ENCODE measurements at places on chromosomes 13 and 19.
A peak's percentile ranks its signal among the peaks of the same experiment; 100 is the strongest.

DNA sequence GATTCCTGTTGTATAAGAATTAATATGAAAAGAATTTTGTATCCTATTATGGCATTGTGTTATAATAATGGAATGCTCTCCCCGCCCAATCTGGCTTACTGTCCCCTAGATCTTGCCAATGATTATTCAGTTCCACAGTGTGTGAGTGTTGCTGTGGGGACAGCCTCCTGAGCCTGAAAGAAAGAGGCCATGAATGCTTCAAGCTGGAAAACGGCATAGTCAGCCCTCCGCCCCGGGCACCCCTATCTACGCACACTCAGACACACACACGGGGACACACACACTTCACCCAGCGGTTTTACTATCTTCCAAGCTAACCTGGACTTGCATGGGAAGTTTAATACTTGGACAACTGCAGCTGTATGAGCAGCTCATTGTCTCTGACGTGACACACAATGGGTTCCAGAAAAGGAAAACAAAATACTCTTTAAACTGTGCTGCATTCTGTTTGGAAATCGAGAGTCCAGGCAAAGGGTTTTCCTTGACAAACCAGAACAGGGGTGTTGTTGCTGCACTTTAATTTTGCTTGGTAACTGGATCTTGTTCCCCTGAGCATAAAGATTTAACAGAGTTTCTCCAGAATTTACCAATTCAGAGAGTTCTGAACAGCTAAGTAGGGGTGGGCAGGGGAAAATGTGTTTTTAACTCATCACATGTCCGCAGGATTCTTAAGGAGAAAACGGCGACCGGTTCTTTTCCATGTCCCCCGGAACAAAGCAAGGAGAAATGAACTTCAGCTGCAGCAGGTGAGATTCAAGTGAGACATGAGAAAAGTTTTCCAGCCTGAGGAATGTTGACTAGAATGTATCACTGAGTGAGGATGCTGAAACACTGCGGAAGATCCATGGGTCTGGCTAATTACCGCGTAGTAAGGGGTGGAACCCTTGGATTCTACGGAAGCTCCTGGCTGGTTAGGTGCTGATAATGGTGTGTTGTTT is 472.9 kb downstream of the FOXO1 start:
- no peak for DNase-seq

- DNase-seq = peak; percentile 62
Measured at GRCh38 chr19:6476155-6476895, 5.3 kb downstream of the DENND1C start.

GRCh38 chr13:105982219-105982930 is 553.1 kb downstream of the EFNB2 start:
- no peak for DNase-seq

GRCh38 chr13:99832347-99832746 is 139.2 kb downstream of the ZIC5 start:
- no peak for DNase-seq

DNA sequence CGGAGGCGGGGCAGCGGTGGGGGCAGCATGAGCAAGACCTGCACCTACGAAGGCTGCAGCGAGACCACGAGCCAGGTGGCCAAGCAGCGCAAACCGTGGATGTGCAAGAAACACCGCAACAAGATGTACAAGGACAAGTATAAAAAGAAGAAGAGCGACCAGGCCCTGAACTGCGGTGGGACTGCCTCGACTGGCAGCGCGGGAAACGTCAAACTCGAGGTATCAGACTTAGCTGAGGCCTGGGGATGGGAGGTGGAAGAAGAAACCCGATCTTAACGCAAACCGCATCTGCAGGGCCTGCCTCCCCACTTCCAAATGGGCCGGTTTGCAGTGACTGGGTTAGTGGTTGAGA is 693 bp downstream of the RFXAP start:
- DNase-seq = peak; percentile 60

- no peak for DNase-seq
Measured at GRCh38 chr13:70128098-70128497, 19.8 kb upstream of the KLHL1 start.

- peak; percentile 91 for DNase-seq
Measured at GRCh38 chr13:50323440-50324065, 308.3 kb downstream of the KCNRG start.

DNA sequence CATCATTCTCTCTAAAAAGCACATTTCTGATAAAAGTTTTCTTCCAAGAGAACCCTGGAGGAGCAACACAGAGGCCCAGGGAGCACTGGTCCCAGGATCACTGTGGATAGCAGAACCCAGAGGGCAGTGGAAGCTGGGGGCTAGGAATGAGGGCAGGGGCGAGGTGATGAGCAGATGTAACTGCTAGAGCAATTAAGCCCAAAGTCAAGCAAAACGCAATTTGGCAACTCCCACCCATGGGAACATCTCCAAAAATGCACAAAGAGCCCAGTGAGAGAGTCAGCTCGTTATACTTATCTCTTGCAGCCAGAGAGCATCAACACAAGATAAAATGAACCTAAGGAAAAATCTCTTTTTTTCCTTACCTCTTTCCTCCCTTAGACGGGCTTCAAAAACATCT is 284.2 kb downstream of the TBC1D4 start:
- DNase-seq = no peak

- DNase-seq = no peak
Measured at GRCh38 chr19:1510807-1511206, 2.0 kb downstream of the ADAMTSL5 start.

GRCh38 chr13:83057119-83057518 is 825.2 kb downstream of the SLITRK1 start:
- peak; percentile 39 for DNase-seq

DNA sequence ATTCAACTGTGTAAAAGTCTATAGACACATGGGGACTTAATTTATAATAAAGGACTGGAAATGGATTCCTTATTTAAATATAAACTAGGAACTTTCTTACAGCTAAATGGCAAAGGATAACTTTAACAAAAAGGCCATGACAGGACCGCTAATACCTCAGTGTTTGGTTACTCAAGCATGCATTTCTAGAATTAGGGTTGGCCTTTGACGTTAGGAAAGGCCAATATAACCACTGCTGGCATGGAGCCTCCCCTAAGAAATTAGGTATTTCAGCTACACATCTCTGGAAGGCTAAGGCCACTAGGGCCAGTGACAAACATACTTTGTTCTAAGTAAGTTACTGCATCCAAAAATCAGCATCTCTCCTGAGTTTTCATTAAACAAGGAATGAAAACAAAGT is 9.3 kb downstream of the PEG3 start:
- no peak for DNase-seq

GRCh38 chr19:48418317-48419064 is 25.0 kb downstream of the GRIN2D start:
- DNase-seq = peak; percentile 65

DNA sequence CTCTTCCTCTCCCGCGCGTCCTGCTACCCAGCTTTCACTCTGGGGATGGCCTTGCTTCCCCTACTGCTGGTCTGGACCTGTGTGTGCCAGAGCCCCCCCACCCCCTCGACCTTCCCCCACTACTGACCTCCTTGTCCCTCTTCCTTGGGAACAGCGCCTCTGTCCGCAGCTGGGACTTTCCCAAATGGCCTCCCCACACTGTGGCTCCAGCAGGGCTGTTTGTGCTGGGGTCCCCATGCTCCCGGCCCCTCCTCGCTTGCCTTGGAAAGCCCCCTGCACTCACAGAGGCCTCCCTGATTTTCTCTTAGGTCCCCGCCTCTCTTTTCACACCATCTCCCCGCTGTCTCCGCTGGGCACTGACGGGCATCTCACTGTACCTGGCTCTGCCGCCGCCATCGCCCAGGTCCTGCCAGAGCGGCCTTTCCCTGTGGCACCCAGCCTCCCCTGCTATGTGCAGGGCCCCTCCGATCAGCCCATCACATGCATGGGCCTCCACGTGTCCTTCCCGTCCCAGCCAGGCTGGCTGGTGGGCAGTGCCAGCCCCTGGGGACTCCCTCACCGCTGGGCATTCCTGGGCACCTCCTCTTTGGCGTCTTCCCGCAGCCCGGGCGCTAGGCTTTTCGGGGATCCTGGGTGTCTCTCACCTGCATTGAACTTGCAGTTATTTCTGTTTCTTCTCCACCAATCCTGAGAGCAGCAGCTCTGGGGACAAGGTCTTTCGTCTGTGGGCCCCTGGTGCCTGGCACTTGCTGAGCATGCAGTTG is 118.7 kb downstream of the ATP11A start:
- DNase-seq = no peak

GRCh38 chr13:47598340-47598911 is 402.6 kb downstream of the SUCLA2 start:
- DNase-seq = peak; percentile 43

GRCh38 chr19:35206379-35206778 is 22.2 kb downstream of the FAM187B start:
- no peak for DNase-seq

GRCh38 chr13:29605860-29606526 is 10.5 kb upstream of the SLC7A1 start:
- DNase-seq = no peak

GRCh38 chr13:30623392-30623791 is 5.7 kb downstream of the USPL1 start:
- no peak for DNase-seq

- DNase-seq = no peak
Measured at GRCh38 chr13:42345367-42345766, 73.4 kb downstream of the AKAP11 start.

- DNase-seq = peak; percentile 53
Measured at GRCh38 chr13:34044041-34044440, 226.1 kb downstream of the RFC3 start.

DNA sequence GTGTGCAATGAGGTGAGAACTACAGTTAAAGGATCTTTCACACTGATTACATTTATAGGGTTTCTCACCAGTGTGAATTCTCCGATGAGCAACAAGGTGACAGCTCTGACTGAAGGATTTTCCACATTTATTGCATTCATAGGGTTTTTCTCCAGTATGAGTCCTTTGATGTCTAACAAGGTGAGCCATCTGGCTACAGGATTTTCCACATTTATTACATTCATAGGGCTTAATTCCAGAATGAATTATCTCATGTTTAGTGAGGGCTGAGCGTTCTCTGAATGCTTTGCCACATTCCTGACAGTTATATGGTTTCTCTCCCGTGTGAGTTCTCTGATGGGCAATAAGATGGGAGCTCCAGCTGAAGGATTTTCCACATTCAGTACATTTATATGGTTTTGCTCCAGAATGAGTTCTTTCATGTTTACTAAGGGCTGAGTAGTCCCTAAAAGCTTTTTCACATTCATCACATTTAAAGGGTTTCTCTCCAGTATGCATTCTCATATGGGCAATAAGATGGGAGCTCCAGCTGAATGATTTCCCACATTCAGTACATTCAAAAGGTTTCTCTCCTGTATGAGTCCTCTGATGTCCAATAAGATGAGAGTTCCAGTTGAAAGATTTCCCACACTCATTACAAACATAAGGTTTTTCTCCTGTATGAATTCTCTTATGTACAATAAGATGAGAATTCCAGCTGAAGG is 4.4 kb upstream of the C19orf18 start:
- DNase-seq = peak; percentile 18
